ENCODE measurements at places on chromosomes 6 and 20. TPM values are rescaled to one million over a fixed set of nuclear protein-coding genes. Genes with fewer than 3 reads are reported as not detected.

Gene ARMH2
- total RNA-seq: not detected

Gene GGTLC1
- not detected for total RNA-seq

Gene SLC22A16
- total RNA-seq: not detected

Gene TP53TG5
- not detected for total RNA-seq

Gene KHDC1
- 0.80 TPM for total RNA-seq

Gene ETV7
- total RNA-seq: 1.7 TPM

Gene AMD1
- total RNA-seq: 61.0 TPM

Gene ULBP3
- 12.5 TPM for total RNA-seq

Gene IDH3B
- 109 TPM for total RNA-seq
